HuH-7 (cell line): ENCODE measurements at places on chromosomes 6 and 20.

- DNase-seq = no peak
Measured at GRCh38 chr6:47141171-47141570, 99.0 kb upstream of the ADGRF1 start.

- DNase-seq = peak; percentile 23
Measured at GRCh38 chr6:149060985-149061760, 256.3 kb upstream of the TAB2 start.

GRCh38 chr6:119322034-119322433 lies 27.5 kb downstream of the MAN1A1 start:
- DNase-seq = no peak

DNA sequence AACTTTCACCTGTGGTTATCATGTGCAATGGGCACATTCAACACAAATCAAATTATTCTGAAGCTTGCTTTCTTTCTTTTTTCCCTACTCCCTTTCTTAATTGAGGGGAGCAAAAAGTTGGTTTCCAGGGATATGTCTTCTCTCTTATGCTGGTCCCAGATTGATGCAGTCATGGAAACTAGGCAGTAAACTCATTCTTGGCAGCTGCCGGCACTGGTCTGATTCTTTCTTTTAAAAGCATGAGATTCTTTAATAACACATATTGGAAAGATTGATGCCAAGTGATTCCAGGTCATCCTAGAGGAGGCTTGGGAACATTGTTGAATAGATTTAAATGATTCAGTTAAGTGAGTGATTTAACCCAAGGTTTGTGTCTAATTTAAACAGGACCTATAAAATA lies 29.0 kb downstream of the PTPRA start:
- no peak for DNase-seq

GRCh38 chr20:13717631-13718044 lies 67.1 kb downstream of the ESF1 start:
- DNase-seq = no peak

GRCh38 chr20:8000796-8001195 lies 18.8 kb downstream of the TMX4 start:
- DNase-seq = no peak

GRCh38 chr6:25387483-25387882 lies 108.3 kb downstream of the CARMIL1 start:
- no peak for DNase-seq
